ENCODE measurements at places on chromosomes 7 and 10.

GRCh38 chr7:139526578-139527544, 3.4 kb downstream of the CLEC2L start:
- DNase-seq = no peak

DNA sequence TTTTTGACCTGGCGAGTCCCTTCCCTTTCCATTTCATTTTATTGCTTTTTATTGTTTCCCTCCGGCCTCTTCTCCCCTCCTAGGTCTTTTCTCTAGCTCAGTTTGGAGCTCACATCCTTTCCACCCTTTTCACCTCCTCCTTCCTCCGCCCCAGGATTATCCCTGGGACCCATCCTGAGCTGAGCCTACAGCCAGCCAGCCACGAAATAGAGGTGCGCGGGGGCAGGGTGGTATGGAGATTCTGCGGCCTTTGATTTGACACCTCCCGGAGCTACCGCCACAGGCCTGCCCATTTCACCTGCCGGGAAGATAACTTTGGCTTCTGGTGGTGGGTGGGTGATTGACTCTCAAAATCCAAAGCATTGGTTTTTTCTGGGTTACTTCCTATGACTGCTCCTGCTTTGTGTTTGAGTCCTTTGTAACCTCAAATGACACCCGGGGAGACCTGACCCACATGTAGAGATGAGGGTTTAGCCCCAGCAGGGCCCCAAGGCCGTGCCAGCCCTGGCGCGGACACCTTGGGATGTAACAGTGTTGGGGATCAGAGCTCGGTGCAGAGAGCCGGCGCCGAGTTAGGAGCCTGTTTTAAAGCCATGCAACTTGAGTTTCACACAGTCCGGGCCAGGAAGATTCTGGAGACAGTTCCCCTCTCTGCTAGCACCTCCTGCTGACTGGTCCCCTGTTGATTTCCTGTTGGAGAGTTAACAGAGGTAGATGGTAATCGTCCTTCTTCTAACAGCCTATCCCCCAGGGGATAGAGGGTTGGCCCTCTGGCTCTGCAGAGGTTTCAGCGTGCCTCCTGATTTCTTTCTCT, 1.5 kb downstream of the DUSP5 start:
- DNase-seq = no peak

- DNase-seq = no peak
Measured at GRCh38 chr7:133829336-133829897, 297.7 kb upstream of the LRGUK start.

DNA sequence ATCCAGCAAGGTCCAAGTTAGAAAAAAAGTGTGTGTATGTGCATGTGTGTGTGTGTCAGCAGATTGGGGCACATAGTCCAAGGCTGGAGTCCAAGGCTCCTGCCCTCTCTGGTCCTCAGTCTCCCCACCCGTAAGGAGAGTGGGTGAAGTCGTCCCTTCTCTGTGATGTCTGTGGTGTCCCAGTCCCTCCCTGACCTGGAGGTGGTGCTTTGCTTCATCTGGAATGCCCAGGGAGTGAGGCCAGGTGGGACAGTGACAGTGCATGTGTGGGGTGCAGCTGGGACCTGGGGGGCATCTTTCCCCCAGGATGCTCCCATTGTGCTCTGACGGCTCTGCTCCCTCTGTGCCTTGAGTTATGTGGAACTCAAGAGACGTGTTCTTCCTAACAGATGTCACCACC, 18.0 kb downstream of the AQP1 start:
- DNase-seq = no peak

- peak; percentile 99 for DNase-seq
Measured at GRCh38 chr7:767941-768731, 41.1 kb upstream of the PRKAR1B start.

DNA sequence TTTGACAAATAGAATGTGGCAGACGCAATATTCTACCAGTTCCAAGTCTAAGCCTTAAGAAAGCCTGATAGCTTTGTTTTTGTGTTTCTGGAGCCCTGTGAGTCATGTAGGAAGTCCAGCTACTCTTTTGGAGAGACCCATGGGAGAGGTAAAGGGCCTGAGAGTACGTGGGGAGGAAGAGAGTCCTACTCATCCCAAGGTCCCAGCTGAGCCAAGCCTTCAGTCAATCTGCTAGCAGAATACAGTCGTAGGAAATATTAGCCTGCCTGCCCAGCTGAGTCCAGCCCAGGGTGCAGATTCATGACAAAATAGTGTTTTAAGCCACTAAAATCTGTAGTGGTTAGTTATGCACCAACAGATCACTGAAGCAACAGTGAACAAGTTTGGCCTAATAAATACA, 9.0 kb upstream of the GNA12 start:
- DNase-seq = no peak

DNA sequence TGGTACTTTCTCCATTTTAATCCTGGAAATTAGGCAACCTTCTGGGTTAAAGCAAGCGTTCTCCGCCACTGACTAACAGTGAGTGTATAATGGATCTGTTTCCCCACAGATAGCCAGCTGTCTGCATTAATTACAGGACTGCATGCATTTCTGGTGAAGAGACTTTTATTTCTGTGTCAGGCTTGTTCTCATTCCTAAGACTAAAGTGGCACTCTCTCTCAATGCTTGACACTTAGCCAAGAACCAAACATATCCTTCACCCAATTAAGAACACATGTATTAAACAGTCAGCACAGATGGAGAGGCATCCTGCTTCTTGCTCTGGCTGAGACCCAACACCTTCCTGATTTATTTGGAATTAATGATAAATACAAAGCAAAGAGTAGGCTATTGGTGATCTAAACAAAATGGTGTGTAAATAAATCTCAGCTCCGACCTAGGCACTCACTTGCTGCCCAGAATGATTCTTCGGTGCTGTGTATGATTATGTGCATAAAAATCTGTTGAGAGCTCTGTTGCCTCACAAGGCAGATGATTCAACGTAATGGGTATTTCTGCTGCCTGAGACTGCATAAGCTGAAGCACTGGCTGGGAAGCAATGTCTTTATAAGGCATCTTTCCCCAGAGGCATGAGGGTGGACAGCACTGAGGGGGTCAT, 16.8 kb downstream of the CALU start:
- DNase-seq = peak; percentile 71

DNA sequence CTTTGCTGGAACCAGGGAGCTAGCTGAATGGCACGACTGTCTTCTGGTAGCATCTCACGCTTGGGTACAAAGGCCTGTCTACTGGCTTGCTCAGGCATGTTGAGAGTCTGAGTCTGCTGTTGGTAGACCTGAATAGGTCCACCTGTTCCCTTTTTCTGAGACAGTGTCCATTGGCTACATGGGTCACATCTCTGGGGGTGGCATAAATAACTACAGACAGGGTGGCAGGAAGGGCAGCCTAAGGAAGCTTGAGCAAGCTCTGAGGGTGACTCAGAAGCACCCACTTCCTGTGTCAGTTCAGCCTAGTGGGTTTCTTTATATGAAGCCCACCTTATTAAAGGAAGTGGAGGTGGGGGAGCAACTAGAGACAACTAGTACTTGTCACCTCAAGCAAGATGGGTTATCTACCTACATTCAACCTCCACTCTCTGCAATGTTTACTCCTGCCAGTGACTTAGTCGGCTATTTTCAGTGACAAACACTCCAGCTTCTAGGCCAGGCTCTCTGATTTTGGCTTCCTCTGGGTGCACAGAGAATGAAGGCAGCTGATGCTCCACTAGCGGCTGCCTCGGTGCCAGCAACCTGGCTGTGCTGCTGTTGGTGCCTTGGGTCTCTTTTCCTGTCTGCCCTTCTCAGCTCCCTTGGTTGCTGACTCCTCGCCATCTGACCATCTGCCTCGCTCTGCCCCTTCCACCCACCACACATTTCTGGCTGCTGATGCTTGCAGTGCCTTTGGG, 5.7 kb upstream of the ZYX start:
- DNase-seq = no peak

GRCh38 chr7:148852272-148852671, 31.8 kb downstream of the EZH2 start:
- no peak for DNase-seq

DNA sequence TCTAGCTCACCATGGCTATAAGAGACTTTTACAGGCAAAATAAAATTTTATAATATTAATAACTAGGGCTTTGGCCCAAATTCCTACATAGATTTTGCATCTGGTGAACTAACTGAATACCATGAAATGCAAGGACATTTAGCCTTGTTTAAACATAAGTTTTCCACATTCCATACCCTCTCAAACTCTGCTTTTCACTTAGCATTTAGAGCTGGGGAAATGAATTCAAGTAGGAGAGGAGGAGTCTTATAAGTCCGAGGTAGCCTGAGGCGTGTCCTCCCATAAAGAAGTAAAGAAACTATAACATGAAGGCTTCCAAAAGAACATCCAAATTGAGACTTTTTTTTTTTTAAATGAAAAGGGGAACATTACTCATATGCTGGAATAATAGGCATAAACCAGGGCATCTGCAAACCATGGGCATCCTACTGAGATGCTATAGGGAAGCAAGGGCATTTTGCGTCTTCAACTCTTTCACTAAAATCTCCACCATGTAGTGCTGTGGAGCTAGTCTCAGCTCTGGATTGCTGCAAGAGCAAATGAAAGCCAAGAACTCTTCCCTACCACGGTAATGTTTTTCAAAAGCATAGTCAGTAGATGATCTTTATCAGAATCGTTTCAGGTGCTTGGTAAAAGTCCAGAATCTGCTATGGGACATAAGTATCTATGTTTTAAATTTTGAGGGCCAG, 79.1 kb downstream of the PALS2 start:
- DNase-seq = no peak

DNA sequence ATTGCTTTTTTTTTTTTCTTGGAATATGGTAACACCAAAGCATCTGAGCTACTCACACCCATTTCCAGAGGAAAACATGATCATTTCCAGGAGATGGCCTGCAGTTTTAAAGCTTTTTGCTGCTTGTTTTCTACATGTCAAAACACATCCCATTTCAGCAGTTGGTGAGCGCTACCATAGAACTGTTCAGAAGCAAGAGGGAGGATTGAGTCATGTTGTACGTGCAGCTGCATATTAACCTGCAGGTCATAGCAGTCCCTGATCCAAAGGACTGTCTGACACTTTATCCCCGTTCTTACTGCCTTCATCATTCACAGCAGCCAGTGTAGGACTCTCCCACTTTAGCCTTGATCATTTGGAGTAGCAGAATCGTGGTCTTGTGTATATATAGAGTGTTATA, 124.6 kb downstream of the AUTS2 start:
- DNase-seq = no peak

GRCh38 chr10:23422003-23422411, 16.9 kb upstream of the OTUD1 start:
- DNase-seq = no peak

GRCh38 chr7:112556633-112557032, 75.8 kb downstream of the LSMEM1 start:
- DNase-seq = no peak

- DNase-seq = no peak
Measured at GRCh38 chr7:114885836-114886235, 36.1 kb upstream of the MDFIC start.

GRCh38 chr10:62025901-62026879, 124.7 kb downstream of the ARID5B start:
- no peak for DNase-seq

- DNase-seq = no peak
Measured at GRCh38 chr7:124399941-124400340, 365.7 kb downstream of the GPR37 start.

- no peak for DNase-seq
Measured at GRCh38 chr10:13837966-13838365, 251.2 kb downstream of the PRPF18 start.

GRCh38 chr10:18533896-18534295, 117.5 kb downstream of the NSUN6 start:
- DNase-seq = no peak

DNA sequence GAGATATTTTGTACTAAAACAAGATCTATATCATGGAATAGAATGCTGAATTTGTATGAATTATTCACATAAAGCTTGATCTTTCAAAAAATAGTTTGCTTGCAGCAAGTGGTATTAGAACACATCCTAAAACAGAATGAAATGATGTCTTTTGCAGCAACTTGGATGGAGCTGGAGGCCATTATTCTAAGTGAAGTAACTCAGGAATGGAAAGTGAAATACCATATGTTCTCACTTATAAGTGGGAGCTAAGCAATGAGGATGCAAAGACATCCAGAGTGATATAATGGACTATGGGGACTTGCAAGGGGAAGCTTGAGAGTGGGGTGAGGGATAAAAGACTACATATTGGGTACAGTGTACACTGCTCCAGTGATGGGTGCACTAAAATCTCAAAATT, 53.7 kb downstream of the ASB4 start:
- DNase-seq = no peak

- no peak for DNase-seq
Measured at GRCh38 chr10:3472287-3473051, 299.9 kb upstream of the PITRM1 start.

- DNase-seq = peak; percentile 3
Measured at GRCh38 chr10:118754229-118754555, 578 bp downstream of the CACUL1 start.

GRCh38 chr7:125184801-125185200, 255.2 kb upstream of the POT1 start:
- no peak for DNase-seq

DNA sequence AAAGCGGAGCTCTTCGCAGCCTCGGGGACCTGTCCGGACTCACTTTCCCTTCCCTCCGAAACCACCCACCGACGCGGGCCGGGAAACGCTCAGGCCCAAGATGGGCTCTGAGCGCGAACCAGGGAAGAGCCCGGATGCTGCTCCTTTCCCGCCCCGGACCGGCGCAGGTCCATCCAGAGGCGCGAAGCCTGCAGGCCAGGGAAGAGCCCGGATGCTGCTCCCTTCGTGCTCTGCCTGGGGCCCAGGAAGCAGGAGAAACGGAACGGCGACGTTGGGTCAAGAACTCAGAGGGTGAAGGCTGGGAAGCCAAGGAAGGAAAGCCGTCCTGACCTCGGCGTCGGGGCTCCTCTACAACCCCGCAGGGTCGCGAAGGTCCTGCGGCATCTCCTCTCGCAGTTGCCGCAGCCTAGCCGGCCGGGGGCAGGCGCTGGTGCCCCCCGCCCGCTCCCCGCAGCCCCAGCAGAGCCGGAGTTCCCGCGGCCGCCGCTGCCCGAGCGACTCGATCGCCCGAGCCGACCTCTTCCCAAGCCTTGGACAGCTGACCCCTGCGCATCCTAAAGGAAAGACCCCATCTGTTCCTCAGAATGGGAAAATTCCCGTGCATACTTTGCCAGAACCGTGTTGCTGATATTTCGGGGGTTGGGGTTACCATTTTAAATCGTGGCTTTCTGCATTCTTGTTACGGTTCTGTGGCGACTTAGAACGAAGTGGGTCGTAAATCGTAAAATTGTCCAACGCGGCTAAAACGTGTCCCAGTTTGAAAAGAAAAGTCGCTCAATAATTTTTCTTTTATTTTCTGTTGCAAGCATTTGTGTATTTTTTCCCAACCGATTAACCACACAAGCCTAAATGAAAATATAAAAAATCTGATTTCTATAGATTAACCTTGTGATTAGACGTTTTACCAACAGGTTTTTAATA, 7.5 kb downstream of the HOXA1 start:
- no peak for DNase-seq

- no peak for DNase-seq
Measured at GRCh38 chr7:17814058-17814457, 126.2 kb downstream of the SNX13 start.

DNA sequence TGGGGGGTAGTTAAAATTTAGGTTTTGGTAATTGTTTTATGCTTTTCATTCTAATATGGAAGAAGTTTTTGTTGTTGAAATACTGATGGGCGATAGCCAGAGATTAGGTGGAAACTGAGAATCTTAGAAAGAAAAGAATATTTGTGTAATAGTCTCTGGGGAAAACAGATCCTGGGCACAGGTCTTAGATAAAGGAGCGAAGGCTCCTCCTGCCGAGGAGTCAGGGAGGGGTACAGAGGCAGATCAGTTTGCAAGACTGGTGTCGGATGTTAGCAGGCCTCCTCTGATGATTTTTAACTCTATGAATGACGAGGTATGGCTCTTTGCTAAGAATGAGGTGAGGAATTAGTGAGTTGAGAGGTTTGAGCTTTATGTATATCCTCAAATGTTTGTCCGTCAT, 339.7 kb downstream of the HGF start:
- no peak for DNase-seq

- DNase-seq = no peak
Measured at GRCh38 chr7:73994023-73994422, 34.0 kb upstream of the ELN start.
